ENCODE measurements at places on chromosomes 6 and 20.

- no peak for DNase-seq
These were observed 343.6 kb downstream of the FRK start for GRCh38 chr6:115717062-115717461.

- DNase-seq = no peak
These were observed at the start of gene TP53TG5 for GRCh38 chr20:45378191-45378590. TSS of gene TP53TG5 (minus strand) at chr20:45378325. CDS start at chr20:45378236, 89 bp downstream.

DNA sequence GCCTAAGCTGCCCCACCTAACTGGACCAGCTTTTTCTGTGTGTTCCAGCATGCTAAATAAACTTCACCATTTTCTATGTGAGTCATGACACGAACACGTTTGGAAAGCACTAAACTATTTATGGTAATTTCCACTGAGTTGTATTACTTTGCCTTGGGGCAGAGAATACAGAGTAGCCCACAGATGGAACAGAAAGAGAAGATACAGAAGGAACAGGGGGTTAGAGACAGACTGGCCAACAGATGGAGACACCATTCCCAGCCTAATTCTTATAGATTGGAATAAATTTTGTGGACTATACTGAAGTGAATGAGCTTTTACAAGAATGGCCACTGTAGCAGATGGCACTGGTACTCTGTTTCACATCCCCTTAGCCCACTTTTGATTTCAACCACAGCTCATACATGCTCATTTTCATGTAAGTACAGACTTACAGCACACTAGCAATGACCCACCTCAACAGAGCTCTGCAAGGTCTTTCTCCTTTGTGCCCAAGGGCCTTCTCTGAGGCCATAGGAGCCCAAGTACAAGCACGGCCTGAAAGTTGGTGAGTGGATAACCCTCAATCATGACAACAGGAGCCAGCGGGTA is 13.1 kb upstream of the NT5DC1 start:
- DNase-seq = no peak

DNA sequence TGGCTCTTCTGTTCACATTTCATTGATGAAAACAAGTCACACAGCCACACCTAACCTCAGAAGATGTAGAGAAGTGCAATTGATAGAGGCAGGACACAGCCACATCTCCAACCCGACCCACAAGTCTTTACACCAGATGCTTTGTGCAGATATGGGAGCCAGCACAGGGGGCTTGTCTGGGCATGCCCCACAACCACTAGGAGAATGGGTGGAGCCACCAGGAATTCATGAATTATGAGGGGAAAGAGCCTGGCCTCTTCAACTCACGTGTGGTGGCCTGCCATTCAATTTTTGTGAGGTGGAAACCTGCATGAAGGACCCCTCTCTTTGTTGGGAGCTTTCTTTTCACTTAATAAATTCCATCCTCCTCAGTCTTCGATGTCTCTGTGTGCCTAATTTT is 79.1 kb downstream of the OGFRL1 start:
- no peak for DNase-seq

- DNase-seq = no peak
These were observed 227.1 kb downstream of the RFPL4B start for GRCh38 chr6:112574190-112574589.

GRCh38 chr6:149586149-149586548 is 20.0 kb downstream of the GINM1 start:
- DNase-seq = no peak

- no peak for DNase-seq
These were observed 43.4 kb downstream of the RALY start for GRCh38 chr20:34037121-34037520.

- no peak for DNase-seq
These were observed 49.8 kb downstream of the ZDHHC14 start for GRCh38 chr6:157430834-157431233.

- DNase-seq = no peak
These were observed 482.9 kb downstream of the PTPRT start for GRCh38 chr20:42706759-42707158.

GRCh38 chr6:6711832-6712448 is 123.4 kb downstream of the LY86 start:
- no peak for DNase-seq

DNA sequence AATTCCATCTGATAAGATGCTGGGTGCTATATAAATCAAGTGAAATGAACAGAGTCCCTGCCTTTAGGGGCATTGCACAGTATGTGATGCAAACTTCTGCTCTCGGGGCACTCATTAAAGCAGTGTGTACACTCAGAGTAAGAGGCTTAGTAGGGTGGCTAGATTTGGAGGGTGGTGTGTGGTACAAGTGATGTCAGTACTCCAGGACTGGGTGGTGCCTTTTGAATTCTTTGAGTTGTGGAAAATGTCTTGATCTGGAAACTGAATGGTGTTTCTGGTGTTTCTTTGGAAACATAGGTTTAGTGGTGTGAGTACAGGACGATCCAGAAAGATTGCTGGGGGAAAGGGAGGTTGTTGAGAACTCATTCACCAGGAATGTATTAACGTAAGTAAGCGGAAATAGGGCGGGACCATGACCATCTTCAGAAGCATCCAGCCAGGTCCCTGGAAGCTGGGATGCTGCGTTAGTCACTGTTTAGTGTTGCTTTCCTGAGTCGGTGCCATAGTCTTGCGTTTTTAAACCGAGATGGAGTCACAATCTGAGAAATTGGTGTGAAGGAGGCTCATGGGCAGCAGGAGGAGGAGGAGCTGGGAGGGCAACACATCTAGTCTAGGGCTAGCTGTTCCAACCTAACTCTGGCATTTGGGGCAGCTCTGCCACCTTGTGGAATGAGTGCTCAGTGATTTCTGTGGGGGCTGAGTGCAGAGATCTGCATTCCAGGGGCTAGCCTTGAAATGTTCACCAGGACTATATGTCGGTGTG is 70.3 kb downstream of the SCAND1 start:
- peak; percentile 5 for DNase-seq

GRCh38 chr6:106637717-106638341 is 8.5 kb downstream of the QRSL1 start:
- DNase-seq = no peak

DNA sequence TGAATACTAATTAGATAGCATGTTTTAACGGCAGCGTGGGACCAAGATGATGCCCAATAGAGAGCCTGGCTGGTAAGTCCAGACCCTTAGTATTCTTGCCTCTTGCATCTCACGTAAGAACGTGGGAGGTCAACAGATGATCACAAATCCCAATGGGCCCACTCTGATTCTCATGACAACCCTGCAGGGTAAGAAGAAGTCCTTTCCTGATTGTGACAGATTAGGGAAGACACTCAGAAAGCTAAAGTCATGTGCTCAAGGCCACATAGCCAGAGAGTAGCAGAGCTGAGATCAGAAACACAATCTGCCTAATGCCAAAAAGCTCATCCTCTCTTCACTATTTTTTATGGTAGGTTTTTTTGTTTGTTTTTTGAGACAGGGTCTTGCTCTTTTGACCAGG is 103.8 kb downstream of the RALGAPA2 start:
- DNase-seq = no peak

DNA sequence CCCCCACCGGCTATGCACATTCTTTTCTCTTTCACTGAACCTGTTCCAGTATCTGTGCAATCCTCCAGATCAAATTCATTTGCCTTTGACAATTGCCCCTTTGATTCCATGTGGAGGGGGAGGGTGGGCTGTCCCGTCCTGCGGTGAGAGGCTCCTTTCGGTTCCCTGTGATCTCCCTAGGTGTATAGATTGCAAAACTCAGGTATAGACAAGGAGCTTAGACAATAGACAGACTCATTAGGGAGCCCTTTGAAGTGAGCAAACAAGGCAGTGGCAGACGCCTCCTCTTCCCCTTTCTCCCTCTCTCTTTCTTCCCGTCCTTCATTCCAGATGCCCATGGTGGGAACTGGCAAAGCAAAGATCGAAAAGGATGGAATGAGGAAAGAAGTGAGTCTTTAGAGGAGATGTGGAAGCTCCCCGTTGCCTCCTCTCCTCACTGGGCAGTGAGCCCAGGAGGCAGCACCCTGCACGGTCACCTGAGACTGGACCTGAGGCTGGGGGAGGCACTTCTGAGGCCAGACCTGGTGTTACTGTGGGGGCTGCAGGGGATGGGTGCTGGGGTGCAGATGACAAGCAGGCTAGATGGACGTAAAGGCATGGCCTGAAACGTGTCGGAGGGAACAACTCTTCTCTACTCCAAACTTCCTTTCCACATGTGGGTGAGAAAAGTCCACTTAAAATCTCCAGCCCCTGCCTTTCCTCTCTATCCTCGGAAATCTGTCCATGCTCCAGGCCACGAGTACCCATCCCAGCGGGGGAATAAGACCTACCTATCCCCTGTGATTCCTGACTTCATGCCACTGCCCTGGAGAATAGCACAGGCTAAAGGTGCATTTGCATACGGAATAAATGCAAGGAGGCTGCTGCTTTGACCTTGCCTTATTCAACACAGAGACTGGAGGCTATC is 256.6 kb upstream of the FOXQ1 start:
- no peak for DNase-seq

DNA sequence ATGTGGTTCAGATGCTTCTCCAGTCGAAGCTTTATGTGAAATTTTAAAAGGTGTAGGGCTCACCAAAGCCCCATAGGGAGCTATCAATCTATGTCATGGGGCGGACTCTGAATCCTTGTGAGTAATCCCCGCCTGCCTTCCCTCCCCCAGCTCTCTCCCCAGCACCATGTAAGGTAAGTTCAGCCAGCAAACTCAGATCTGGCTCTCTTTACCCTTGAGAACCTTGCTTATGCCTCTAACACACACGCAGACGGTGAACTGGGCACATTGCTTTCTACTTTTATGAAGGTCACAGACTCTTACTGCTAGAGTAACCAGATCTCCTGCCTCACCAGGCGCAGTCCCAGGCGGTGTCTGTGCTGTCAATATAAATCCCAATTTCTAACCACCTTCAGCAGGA is 82.6 kb upstream of the CNKSR3 start:
- DNase-seq = no peak
